COR-L47 (cell line): ENCODE measurements at places on chromosomes 12 and 14.
A peak's percentile ranks its signal among the peaks of the same experiment; 100 is the strongest.

- no peak for DNase-seq
These were observed 111.0 kb downstream of the SCARB1 start for GRCh38 chr12:124752437-124753227.

- DNase-seq, result no peak
These were observed 53.2 kb downstream of the ERC1 start for GRCh38 chr12:1044199-1044598.

- DNase-seq, result no peak
These were observed 7.2 kb downstream of the NFYB start for GRCh38 chr12:104130760-104131159.

DNA sequence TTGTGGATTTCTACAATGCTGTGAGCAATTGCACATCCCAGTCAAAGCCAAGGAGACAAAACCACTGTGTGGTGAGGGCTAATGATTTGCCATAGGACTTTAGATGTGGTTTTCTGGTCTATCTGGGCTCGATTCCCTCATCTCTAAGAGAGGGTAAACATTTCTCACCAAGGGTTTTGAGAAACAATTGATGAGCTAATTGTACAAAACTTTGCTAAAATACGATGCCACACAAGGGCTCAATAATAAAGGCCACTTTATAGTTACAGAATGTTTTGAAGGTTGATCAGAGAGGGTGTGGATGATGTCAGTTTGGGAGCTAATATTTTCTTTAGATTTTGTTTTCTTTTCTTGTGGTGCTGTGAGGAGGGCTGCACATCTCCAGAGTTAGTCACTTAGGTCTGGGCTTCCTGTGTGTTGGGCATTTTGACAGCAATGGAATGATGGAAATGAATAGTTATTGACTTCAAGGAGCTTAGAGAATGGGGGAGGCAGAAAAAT lies 60.8 kb upstream of the SLC38A4 start:
- DNase-seq, result no peak

DNA sequence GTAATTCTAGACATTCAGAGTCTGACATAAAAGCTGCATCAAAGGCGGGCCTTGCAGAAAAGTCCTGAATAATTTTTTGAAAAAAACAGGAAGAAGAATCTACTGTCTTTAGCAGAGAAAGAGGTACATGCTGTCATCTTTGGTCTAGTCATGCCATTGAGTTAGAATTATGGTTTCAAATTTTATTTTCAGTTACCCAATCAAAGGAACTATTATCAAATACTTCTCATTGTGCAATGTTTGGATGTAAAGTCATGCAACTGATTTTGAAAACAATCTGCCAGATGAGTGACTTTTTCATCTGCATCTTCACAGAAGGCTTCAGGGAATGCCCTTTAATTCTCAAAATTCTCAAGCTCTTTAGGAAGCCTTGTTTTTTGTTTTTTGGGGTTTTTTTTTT lies 803.5 kb downstream of the FLRT2 start:
- DNase-seq, result no peak

GRCh38 chr14:21346532-21347135 lies 37.2 kb downstream of the SUPT16H start:
- DNase-seq, result no peak

GRCh38 chr14:55136885-55137786 lies 8.1 kb downstream of the LGALS3 start:
- no peak for DNase-seq

- DNase-seq, result no peak
These were observed 24.8 kb upstream of the NOVA1 start for GRCh38 chr14:26622611-26623010.

DNA sequence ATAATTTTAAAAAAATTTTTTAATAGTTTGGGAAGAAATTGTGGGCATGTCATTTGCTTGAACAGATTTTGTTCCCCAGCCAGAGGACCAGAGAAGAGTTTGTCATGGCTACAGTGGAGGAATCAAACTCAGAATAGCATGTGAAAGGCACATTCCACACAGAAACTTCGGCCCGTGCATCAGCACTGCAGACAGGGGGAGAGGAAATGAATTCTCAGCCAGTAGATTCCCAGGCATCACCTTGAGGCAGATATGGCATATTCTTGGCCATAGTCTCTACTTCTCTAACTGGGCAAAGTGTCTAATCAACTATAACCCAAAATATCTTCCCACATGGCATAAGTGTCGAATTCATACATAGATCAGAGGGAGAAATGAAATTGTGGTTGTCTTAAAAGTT lies 153.3 kb downstream of the PRKCH start:
- no peak for DNase-seq

DNA sequence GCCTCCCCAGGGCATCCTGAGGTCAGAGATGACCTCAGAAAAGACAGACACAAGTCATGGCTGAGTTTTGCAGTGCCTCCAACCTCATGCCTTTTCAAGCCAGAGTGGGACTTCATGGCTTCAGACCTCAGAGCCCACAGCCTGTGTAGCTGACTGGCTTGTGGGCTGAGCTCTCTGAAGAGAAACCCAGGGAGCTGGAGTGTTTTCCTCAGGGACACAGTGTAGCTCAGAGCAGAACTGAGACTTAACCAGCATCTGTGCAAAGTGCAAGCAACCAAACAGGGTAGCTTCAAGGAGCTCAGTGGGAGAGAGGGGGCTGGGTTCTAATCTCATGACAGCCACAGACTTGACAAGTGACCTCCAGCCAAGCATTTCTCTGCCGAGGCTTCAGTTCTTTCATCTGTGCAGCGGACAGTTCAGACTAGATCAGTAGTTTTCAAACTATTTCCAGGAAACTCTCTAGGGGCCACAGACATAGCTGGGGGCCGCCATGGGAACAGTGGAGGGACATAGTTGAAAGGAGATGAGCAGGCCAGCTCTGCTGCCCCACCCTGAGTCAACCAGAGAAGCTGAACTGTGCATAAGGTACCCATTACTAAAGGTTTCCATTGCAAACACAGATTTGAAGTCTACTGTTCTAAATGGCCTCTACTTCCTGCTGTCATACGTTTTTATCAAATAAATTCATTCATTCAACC lies 80.0 kb downstream of the LGMN start:
- DNase-seq, result no peak

GRCh38 chr14:49427117-49427516 lies 159.1 kb downstream of the RPS29 start:
- no peak for DNase-seq

DNA sequence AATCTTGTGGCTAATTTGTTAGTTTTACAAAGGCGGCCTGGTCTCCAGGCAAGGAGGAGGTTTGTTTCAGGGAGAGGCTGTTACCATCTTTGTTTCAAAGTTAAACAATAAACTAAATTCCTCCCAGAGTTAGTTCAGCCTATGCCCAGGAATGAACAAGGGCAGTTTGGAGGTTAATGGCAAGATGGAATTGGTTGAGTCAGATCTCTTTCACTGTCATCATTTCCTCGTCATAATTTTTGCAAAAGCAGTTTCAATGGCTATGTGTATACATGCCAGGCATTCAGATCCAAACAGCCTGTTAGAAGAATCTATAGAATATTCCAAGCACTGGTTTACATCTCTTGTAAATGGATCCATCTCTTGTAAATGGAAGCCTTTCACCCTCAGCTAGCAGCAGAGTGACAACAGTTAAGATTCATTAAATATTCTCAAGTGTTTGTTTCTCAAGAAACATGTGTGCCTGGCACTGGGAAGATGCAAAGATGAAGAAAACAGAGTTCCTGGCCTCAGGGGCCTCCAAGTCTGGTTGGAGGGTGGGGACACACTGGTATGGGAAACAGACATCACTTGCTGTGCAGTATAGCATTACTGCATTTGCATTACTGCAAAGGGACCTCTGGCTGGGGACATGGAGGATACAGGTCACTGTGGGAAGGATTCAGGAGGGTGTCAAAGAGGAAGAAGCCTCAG lies 65.8 kb downstream of the RIN3 start:
- DNase-seq, result no peak

GRCh38 chr14:38121320-38122020 lies 86.2 kb upstream of the SSTR1 start:
- DNase-seq, result no peak

- no peak for DNase-seq
These were observed 12.8 kb downstream of the ADGRD1 start for GRCh38 chr12:130966443-130967030.

GRCh38 chr12:131030472-131031328 lies 77.0 kb downstream of the ADGRD1 start:
- DNase-seq, result no peak

DNA sequence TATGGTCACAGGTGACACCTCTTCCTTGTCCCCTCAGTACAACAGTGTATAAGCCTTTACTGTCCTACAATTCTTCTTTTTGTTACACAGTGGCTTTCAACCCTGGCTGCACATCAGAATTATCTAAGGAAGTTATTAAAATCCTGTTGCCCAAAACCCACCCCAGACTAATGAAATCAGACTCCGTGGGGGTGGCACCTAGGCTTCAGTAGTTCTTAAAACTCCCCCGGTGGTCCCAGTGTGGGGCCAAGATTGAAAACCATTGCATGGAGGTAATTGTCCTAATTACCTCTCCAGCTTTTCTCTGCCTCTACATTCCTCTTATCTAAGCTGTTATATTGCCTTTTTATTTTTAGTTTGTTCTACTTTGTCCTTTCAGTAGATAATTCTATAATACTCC lies 172.8 kb downstream of the DAD1 start:
- no peak for DNase-seq

GRCh38 chr14:64971943-64972791 lies at the start of gene RAB15:
TSS of gene RAB15 (minus strand) at chr14:64972336. CDS start at chr14:64972076, 260 bp downstream.
- peak; percentile 40 for DNase-seq

- no peak for DNase-seq
These were observed 222.5 kb downstream of the TMEM117 start for GRCh38 chr12:44058366-44058765.

DNA sequence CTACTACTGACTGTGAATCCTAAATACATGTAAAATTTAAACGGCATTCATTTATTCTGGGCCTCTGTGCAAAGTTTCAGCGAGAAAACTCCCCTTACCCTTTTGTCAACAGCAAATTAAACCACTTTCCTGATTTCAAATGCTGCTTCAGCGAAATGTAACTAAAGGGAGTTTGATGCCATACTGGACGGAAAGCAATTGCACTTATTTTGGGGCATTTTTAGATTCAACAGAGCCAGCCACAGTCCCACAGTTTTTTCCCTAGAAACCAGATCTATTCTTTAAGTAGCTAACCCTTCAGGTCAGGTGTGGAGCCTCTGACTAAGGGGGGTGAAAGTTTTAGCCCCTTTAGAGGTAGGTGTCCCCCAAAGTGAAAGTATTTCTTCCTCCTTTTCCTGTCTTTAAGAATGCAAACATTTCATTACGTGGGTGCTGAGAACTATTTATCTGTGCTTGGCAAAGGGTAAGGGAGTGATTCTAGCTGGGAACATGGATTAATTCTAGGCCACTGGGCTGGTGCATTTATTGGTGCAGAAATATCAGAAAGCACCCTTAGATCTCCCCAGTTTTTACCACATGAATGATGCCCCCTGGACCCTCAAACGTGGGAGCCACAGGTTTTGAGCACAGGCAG lies 72.7 kb downstream of the SPTB start:
- DNase-seq, result no peak

DNA sequence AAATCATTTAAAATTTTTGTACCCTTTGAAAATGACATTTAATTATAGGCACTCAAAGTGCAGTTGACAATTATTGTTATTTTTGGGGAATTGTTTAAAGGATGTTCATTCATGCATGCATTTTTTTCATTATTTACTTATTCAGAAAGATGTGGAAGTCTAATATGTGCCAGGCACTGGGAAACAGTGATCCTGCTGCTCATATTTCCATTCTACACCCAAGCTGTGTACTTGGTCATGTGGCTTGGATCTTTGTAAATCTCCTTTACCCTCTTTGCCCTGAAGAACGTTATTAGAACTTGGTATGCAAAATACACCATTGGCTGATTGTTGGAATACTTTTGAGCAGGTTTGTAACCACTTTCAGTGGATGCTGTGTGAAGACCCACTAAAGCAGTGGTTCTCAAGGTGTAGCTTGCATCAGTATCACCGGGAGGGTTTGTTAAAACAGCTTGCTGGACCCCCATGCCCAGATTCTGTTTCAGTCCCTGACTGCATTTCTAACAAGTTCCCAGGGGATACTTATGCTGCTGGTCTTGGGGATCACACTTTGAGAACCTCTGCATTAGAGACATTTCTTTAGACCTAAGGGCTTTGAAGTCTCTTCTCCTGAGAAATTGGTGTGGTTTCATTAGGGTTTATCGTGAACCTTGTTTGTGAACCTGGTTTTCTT lies 47.5 kb downstream of the PRKCH start:
- no peak for DNase-seq

- DNase-seq, result no peak
These were observed 900.4 kb upstream of the MDGA2 start for GRCh38 chr14:48575772-48576171.

DNA sequence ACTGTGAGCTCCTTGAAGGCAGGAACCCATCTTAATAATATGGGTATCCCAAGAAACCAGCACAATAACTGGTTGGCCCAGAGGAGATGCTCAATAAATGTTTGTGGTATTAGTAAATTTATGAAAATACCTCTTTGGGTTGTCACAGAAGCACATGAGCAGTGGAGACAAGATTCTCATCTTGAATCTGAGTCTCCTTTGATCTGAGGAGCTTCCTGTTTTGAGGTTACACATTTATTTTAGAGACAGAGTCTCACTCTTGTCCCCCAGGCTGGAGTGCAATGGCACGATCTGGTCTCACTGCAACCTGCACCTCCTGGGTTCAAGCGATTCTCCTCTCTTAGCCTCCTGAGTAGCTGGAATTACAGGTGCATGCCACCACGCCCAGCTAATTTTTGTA lies 247.4 kb downstream of the NRXN3 start:
- DNase-seq, result no peak

DNA sequence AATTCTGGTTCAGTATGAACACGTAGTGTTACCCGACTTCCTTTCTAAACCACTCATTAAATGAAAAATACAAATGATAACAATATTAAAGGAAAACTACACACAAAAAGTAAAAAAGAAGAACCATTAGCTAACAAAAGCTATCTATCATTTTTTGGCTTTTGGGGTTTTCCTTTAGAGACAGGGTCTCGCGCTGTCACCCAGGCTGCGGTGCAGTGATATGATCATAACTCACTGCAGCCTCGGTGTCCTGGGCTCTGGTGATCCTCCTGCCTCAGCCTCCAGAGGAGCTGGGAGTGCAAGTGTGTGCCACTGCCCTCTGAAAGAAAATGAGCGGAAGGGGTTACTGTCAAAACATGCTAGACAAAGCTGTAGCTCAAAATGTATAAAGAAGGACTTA lies 238.2 kb upstream of the AVPR1A start:
- DNase-seq, result no peak

DNA sequence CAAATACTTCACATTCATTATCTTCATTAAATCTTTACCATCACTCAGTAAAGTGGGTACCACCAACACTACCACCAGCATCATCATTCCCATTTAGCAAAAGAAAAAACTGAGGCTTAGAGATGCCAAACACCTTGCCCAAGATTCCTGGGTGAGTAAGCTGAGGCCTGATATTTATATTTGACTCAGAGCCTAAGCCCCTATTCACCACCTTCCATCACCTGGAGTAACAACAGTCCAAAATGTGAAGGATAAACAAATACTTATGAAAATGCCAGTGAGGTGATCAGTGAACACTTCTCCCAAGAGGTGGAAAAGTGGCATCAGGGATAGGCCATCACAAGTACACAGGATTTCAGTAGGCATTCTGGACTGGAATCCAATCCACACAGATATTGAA lies 3.7 kb downstream of the SLC38A1 start:
- DNase-seq, result no peak

- DNase-seq, result no peak
These were observed 75.2 kb upstream of the TBX5 start for GRCh38 chr12:114481200-114481535.
